Heart left ventricle (tissue), 16 donors: ENCODE measurements at places on chromosomes 2 and 18. TPM values are rescaled to one million over a fixed set of nuclear protein-coding genes. Genes with fewer than 3 reads are reported as not detected.

The LIPG gene
- not detected for total RNA-seq

The LRP1B gene
- 0.05 TPM for total RNA-seq

The ST6GAL2 gene
- 0.75 TPM for total RNA-seq

GRCh38 chr2:145682546-145683157 is 1162.7 kb upstream of the ZEB2 start:
- DNase-seq = no peak
- H3K4me1 ChIP-seq = no peaks in the 10 kb centered on the region
- H3K27me3 ChIP-seq = no peaks in the 10 kb centered on the region
- H3K27ac ChIP-seq = no peak overlapping the region

GRCh38 chr18:41828137-41828536 is 126.9 kb upstream of the PIK3C3 start:
- H3K36me3 ChIP-seq = no peaks in the 10 kb centered on the region
- no peaks in the 10 kb centered on the region for H3K4me1 ChIP-seq
- H3K27ac ChIP-seq = no peak overlapping the region
- H3K27me3 ChIP-seq = no peaks in the 10 kb centered on the region

DNA sequence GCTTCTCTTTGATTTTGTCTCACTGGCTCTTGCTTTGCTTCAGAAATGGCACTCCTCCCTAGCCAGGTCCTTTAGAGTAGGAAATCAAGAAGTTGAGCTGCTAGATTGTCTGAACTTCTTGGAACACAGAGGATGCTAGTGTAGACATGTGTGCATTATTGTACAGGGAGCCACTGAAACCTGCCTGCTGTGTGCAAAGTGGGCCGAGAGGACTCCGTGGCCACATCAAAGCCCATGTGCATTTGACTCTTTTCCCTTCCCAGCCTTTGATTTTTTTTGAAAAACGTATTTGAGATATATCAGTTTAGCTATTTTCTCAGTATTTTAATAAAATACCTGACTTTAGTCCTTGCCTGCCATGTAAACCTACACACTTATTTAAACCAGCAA is 83.1 kb downstream of the TMEM247 start:
- H3K27me3 ChIP-seq = no peaks in the 10 kb centered on the region
- H3K4me3 ChIP-seq = no peak overlapping the region
- peak overlapping the region; percentile 68 for H3K27ac ChIP-seq
